ENCODE measurements at places on chromosomes 7 and 10.
A peak's percentile ranks its signal among the peaks of the same experiment; 100 is the strongest.

GRCh38 chr7:40715053-40715430, 580.2 kb downstream of the SUGCT start:
- DNase-seq = no peak

- DNase-seq = no peak
Observed at GRCh38 chr10:83352588-83352987, 786.7 kb upstream of the GHITM start.

- no peak for DNase-seq
Observed at GRCh38 chr7:38317515-38317914, 44.1 kb upstream of the TARP start.

GRCh38 chr10:21895932-21896331, 107.6 kb downstream of the DNAJC1 start:
- DNase-seq = no peak

DNA sequence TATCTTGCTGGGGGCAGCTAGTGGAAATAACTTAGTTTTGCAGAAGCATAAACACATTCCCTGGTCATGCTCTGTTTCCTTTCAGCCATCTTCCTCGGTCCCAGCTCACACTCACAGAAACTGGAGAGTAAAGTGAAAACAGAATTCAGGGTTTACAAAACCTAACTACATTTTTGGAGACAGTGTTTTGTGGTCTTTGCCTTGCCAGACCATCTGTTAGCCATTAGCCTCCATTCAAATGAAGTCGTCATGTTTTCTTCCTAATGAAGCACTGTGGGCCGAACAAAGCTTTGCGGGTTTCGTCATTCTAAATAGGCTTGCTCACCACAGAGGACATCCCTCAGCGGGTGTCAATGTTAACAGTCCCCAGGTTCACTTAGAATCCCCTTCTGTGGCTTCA, 214.6 kb upstream of the TMEM72 start:
- DNase-seq = no peak

GRCh38 chr10:22391600-22391999, 46.3 kb downstream of the SPAG6 start:
- no peak for DNase-seq

GRCh38 chr10:95626500-95626899, 30.0 kb downstream of the ALDH18A1 start:
- DNase-seq = no peak

- no peak for DNase-seq
Observed at GRCh38 chr10:131616040-131616439, 284.8 kb upstream of the PPP2R2D start.

- DNase-seq = no peak
Observed at GRCh38 chr10:61835946-61836887, 65.3 kb upstream of the ARID5B start.

GRCh38 chr7:121037957-121038716, 49.6 kb downstream of the CPED1 start:
- DNase-seq = no peak

GRCh38 chr10:60305380-60305892, 84.2 kb downstream of the ANK3 start:
- no peak for DNase-seq

GRCh38 chr10:45239642-45240041, 75.8 kb downstream of the OR13A1 start:
- no peak for DNase-seq

DNA sequence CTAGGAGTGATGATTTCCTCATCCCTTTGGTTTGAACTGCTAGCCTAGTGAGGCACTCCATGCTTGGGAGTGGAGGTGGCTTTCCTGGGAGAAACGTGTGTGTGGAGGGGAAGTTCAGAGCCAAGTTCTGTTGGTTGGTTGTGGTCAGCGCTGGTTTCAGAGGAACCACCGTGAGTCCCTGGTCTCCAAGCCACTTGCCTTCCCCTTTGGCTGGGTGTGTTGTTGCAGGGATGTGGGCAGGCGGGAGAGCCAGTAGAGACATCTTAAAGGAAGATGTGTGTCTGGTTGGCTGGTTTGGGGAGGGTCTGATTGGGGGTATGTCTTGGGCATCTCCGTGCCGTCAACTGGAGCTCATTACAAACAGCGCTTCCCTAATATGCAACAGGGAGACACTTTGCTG, 130.8 kb upstream of the TCF7L2 start:
- DNase-seq = no peak

DNA sequence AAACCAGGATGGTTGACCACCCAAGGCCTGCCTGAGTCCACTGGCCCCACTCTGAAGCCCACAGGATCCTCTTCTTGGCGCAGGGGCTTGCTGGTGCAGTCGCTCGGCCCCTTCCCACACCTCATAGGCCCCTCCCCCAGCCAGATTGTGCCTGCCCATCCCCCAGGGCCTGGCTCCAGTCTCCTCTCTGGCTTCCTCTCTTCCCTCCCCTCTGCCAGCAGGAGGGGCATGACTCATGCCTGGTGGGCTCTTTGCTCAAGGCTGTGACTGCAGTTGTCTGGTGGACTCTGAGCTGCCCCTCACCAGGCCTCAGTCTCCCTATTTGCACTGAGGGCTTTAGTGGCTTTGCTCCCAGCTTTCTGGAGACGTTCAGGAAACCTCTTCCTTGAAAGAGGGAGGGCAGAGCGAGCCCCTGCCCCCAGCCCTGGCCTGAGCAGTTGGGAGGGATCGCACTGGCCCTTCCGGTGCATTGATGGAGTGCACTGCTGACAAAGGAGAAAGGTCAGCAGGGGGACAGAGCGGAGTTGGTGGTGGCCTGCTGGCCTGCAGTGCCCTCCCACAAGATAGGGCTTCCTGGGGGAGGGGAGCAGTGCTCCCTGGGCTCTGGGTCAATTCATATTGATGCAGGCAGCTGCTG, 60.7 kb downstream of the ZMIZ1 start:
- peak; percentile 45 for DNase-seq

DNA sequence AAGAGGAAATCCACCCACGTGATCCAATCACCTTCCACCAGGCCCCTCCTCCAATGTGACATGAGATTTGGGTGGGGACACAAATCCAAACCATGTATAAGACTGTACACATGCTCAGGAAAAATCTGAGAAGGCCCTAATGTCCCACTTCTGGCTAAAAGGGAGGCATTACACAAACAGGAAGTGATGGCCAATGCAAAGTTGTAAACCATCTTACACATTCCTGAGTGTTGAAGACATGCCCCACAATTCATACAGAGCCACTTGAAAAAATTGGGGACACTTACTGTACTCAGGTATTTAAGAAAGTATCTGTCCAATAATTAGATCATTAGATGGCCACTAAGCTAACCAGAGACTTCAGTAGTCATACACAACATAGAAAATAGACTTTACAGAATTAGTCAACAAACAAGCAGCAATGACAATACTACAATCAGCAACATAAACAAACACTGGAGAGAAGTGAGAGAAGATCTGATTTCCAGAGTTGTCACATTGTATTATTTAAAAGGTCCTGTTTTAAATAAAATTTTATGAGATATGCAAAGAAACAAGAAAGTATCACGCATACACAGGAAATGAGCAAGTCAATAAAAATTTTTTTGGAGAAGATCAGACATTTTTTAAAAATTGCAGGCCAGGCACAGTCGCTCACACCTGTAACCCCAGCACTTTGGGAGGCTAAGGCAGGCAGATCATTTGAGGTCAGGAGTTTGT, 143.3 kb downstream of the DGKI start:
- DNase-seq = no peak

DNA sequence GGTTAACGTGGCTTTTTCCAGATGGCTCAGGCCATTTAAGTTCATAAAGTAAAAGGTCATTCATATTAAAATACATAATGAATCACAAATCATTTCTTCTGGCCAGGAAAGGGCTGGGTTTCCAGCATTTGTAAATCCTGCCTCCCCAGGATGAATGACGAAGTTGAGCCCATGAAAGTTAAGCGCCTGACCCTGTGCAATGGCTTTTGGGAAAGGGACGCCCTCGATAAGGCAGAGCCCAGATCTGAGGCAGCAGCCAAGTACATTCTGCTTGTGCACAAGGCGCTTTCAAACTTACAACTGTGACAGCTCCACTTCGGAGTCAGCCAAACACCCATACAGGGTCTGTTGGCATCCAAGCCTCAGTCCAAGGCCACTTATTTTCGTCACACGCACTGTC, 2.8 kb downstream of the GIMAP6 start:
- no peak for DNase-seq

- DNase-seq = no peak
Observed at GRCh38 chr10:21145751-21146435, 248.8 kb upstream of the NEBL start.

- DNase-seq = no peak
Observed at GRCh38 chr10:12042409-12042796, 206 bp downstream of the UPF2 start.

DNA sequence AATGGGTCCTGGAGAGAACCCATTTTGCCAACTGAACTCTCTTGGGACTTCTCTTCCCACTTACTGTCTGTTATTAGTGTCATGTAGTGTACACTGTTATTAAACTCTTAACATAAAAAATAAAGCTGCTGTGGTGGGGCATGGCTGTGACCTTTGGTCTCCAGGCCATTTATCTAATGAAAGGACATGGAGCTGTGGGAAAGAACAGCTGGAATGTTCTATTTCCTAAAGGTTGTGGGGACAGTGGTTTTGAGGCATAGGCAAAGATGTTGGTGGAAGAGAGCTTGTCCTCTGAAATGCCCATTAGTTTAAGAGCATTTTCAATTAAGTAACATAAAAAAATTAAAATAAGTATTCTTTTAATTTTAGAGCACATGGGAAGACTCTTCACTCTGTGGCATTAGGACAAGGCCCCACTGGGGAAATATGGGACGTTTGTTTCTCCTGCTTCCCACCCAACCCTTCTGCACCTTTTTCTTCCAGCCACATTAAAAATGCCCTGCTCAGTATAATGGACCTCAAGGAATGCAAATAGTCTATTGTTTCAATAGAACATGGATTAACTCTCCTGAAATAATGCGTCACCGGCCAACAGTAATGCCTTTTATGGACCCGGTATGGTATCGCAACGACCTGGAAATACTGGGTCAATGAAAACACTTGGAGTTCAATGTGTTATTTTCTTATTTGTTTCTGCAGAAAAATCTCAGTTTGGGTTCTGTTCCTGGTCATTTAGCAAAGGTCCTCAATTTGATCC, 149.6 kb downstream of the BUB3 start:
- DNase-seq = no peak

DNA sequence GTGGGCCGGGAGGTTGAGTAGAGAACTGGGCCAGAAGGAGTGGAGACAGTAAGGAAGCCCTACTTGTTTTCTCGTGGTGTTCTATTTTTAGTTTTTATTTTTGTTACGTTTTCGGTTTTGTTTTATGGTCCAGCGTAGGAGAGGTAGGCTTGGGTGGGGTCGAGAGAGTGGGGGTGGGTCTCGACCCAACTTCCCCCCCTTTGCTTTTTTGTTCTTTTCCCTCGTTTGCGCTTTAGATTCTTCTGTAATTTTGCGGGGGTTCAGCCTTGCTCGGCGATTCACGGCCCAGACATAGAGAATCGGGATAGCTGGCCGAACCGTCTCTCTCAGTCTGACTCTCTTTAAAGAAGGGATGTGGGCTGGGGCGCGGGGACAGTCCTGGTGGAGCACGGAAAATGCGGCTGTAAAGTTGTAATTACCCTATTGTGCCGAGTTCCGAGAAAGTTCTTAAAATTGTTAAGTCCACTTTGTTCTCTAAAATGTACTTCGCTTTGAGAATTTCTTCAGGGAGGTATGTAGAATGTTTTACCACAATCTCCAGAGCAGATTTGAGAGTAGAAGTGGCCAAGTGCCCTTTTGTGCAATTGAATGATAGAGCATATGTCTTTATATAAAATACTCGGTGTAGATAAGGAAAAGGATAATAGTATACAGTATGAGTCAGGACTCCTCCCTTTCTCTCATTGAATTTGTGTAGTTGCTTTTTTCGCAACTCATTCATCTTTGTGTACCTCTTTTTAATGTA, 816 bp downstream of the DMTF1 start:
- DNase-seq = peak; percentile 2

DNA sequence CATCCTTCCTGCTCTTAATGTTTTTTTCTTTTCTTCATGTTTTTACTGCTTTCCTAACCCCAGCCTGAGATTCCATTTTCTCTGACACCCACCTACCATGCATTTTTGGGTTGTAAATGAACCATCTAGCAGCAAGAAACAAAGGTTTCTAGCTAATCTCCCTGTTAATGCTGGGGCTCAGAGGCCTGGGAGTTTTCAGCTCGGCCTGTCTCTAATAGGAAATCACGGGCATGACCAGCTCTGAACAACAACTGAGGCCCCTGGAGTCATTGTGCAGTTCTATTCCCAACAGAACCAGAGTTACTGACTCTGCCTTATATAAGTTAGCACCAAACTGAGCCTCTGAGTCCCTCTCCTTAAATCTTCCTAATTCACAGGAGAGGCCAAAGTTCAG, 134.8 kb downstream of the CFAP58 start:
- no peak for DNase-seq

GRCh38 chr7:133613250-133613790, 360.4 kb downstream of the EXOC4 start:
- no peak for DNase-seq

DNA sequence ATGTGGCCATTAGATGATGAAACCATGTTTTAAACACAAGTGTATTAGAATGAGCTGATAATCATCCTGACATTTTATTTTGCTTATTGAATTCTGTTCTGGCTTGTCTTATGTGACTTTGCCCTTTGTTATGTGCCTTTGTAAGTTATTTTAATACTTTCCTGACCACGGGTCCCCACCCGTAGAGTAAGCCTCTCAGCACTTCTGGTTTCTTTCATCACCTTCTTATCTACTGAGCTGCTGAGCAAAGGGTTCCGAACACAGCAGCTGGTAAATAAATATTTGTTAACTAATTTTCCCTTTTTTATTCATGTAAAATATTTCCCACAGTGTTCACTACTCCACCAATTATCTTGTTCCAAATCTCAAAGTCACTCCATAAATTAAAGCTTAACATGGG, 1115.3 kb downstream of the SORCS3 start:
- DNase-seq = no peak

GRCh38 chr10:23413629-23414089, 25.2 kb upstream of the OTUD1 start:
- no peak for DNase-seq

DNA sequence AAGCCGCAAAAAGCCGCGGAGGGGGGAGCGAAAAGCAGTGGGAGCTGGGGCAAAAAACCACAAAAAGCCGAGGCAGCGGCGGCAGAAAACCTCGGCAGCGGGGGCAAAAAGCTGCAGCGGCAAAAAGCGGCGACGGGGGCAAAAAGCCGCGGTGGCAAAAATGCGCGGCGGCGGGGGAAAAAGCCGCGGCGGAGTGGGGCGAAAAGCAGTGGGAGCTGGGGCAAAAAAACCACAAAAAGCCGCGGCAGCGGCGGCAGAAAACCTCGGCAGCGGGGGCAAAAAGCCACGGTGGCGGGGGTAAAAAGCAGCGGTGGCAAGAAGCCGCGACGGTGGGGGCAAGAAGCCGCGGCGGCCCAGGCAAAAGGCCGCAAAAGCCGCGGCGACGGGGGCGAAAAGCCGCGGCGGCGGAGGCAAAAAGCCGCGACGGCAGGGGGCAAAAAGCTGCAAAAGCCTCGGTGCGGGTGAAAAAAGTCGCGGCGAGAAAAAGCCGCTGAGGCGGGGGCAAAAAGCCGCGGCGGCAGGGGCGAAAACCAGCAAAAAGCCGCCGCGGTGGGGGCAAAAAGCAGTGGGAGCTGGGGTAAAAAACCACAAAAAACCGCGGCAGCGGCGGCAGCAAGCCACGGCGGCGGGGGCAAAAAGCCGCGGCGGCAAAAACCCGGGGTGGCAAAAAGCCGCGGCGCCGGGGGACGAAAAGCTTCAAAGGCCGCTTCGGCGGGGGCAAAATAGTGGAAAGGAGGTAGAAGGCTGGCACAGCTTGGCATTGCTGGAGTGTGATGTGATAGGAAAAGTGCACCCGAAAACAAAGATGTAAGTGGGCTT, 135.9 kb downstream of the ZNF92 start:
- no peak for DNase-seq

Data from HepG2 (cell line).